ENCODE measurements at places on chromosomes 3 and 15. TPM values are rescaled to one million over a fixed set of nuclear protein-coding genes. Genes with fewer than 3 reads are reported as not detected.

CHL1 gene
- total RNA-seq = 0.28 TPM

FGD5 gene
- 19.8 TPM for total RNA-seq

COLQ gene
- 1.00 TPM for total RNA-seq

- no peak for DNase-seq
Measured at GRCh38 chr3:72579191-72579580, 269.1 kb downstream of the SHQ1 start.

DNA sequence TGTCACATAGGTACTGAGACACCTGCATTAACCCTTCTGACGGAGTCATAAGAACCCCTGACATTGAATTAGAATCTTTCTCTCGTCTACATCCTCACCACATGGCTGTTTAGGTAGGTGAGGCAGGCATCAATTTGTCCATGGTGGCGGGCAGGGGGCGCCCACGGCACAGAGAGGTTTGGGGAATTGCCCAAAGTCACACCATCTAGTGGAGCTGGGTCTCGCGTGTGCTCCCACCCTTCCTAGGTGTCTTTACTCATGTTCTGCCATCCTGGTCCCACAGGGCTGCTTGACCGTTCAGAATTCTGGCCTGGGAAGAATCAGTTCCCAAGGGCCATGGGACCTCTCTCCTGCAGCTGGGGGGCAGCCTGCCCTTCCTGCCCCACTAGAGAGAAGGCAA is 14.7 kb upstream of the DLL4 start:
- DNase-seq = peak; percentile 78

DNA sequence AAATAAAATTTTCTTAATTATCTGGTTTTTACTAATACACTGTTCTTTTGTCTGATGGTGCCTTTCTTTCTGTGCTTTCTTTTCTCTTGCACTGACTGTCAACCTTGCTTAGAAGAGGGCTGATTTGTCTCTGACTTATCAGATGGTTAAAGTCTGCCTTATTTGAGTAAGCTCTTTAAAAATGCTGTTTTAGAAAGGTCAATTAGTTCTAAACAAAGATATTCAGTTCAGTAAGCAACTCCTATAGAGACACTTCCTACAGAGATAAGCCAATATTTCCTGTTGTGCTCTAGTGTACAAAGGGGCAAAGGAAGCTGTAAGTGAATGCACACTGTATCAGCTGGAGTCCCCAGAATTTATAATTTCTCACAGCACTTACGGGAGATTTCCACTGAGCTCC is 153.4 kb upstream of the TSPAN3 start:
- no peak for DNase-seq

SCG5 gene
- 6.0 TPM for total RNA-seq

DNA sequence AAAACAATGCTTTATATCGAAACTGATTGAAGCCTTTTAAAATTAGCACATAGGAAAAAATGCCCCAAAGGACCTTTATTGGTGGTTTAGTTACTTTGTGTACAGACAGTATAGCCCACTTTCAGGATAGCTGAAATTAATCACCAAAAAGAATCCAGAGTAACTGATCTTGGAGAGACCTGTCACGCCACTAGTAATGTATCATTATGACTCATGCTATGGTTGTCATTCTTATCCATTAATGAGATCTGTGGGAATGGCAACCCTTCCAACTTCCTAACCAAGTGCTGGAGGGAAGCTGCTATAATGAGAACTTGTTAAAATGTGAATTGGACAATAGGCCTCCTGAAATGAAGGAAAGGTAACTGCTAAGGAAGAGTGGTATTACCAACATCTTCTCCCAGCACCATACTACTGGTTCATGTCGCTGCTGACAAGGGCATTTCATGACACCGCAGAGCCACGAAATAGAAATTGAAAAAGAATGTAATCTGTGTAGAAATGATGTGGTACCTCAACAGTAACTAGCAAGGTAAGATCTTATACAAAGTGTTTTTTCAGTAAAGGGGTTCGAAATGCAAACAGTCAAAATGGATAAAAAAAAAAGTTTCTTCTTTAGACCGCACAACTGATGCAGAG is 7.1 kb upstream of the EMC4 start:
- no peak for DNase-seq

ACTC1 gene
- total RNA-seq = 2.0 TPM

- DNase-seq = no peak
Measured at GRCh38 chr3:33124638-33125037, 10.8 kb downstream of the CRTAP start.

GRCh38 chr15:38050529-38051448 is 116.3 kb downstream of the TMCO5A start:
- DNase-seq = no peak

MYLK gene
- 3.1 TPM for total RNA-seq

- no peak for DNase-seq
Measured at GRCh38 chr15:70516408-70517193, 246.8 kb downstream of the UACA start.

CACNA1D gene
- 1.0 TPM for total RNA-seq

GRCh38 chr3:164208048-164208447 is 870.2 kb downstream of the SI start:
- no peak for DNase-seq

- DNase-seq = no peak
Measured at GRCh38 chr3:128727485-128727884, 1.5 kb downstream of the RAB7A start.

ALG1L2 gene
- total RNA-seq = 1.7 TPM

DNA sequence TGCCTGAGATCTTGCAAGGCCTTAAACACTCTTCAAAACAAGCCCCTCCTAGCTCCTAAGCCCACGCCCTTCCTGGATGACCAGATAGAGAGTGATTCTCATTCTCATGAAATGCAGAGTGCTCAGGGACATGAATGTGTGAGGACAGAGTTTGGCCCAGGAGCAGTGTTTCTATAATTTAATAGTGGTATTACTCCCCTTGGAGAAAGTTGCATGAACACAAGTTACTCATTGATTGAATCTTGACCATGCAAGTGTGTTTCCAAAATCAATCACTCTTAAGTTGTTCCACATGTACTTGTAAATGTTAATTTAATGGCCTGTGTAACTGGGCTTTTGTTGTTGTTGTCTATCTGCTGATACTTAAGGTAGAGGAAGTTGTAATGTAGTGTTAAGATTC is 181.6 kb downstream of the ADAMTSL3 start:
- DNase-seq = no peak

DNA sequence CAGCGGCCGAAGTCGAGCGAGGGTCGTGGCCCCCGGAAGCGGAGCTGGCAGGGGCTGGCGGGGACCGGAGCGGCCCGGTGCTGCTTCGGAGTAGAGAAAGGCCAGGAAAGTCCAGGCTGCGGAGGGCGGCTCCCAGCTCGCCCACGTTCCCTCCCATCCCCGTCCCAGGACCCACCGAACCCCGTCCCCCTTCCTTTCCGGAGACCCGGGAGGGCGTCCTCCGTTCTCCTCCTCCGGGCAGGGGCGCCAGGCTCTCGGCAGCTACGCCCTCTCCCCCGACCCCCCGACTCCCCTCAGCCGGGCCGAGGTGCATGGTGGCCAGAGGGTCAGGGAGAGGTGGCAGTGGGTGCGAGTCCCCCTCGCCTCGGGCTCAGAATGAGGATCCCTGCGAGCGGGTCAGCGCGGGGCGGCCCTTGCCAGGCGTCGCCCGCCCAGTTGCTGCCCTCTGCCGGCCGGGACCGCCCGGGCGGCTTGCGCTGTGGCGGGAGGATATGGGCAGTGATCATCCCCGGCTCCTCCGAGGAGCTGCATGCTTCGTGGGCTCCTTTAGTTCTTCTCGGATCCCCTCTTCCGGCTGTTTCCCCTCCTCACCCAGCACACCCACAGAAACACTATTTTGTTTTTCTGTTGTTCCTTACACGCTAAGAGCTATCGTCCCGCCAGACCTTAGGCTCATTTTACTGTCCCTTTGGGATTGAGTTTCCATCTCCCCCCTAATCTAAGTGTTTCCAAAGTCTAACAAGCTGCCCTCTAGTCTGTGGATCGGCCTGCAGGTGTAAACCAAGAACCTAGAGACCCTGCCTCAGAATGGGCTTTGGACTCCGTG is 744 bp upstream of the ALDH1A2 start:
- DNase-seq = peak; percentile 84

- no peak for DNase-seq
Measured at GRCh38 chr15:61476741-61477140, 247.6 kb upstream of the RORA start.

- DNase-seq = no peak
Measured at GRCh38 chr15:94127006-94127405, 104.4 kb upstream of the MCTP2 start.

DNA sequence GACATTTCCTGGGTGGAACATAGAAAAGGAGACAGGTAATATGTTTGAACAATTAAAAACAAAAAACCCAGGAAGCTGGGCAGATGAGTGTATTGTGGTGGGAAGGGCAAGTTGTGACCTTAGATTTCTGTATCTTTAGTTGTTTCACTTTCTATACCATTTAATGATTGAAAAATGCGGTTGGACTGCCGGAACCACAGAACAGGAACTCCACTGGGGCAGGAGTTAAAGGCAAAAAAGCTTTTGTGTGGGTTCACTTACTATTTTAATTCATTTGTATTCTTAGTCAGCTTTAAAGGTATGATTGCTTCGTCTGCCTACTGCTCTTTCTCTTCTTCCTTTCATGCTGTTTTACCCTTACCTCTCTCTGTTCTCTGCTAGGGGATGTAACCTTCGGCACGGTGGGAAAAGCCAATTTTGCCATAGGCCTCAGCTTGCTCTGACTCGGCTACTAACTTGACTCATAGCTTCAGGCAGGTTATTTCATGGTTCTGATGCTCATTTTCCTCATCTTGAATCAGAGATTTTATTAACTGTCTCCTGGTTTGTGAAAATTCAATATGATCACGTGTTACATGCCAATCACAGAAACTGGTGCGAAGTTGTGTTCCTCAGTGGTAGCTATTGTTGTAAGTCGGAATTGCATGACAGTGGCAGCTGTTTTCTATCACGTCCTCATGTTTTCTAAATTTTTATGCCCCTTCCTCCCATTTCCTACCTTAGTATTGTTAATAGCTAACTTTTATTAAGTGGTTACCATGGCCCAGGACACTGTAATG is 1.6 kb upstream of the MCTP2 start:
- DNase-seq = no peak

- no peak for DNase-seq
Measured at GRCh38 chr3:196627918-196628231, 11.6 kb upstream of the NRROS start.

GRCh38 chr3:143241481-143241951 is 121.9 kb downstream of the CHST2 start:
- no peak for DNase-seq

- DNase-seq = peak; percentile 71
Measured at GRCh38 chr15:30922480-30923311, 19.0 kb downstream of the FAN1 start.

DNA sequence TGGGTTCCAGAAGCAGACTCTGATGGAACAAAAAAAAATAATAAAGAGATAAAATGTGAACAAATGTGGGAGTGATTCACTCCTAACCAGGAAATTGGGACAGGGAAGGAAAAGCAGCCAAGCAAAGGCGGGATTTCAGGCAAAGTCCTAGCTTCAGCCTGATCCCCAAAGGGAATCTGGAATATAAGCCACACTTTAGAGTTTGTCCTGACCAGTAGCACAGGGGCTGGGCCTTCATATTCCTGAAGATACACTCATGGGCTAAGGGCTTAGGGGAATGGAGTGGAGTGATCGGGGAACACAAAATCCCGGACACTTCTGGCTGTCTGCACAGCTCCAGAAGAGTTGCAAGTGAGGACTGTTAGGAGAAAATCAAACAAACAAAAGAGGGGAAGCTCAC is 135.0 kb upstream of the COL8A1 start:
- DNase-seq = no peak

DNA sequence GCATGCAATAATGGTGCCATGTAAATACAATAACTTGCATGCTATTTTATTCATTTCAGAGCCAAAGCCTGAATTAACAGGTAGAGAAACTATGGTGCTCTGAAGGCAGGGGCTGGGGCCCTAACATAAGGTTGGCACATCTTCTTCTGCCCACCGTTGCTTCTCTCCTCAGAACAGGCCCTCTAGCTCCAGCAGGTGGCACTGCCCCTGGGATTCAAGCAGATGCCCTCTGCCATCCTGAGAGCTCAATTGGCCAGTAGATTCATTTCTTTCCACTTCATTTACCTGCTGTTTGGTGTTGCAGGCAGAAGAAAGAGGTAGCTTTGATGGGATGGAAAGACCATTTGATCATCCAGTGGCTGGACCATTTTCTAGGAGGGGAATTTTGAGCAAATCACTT is 130.5 kb downstream of the FOXB1 start:
- DNase-seq = no peak

GRCh38 chr3:61343543-61343942 is 92.3 kb upstream of the FHIT start:
- DNase-seq = no peak

DNA sequence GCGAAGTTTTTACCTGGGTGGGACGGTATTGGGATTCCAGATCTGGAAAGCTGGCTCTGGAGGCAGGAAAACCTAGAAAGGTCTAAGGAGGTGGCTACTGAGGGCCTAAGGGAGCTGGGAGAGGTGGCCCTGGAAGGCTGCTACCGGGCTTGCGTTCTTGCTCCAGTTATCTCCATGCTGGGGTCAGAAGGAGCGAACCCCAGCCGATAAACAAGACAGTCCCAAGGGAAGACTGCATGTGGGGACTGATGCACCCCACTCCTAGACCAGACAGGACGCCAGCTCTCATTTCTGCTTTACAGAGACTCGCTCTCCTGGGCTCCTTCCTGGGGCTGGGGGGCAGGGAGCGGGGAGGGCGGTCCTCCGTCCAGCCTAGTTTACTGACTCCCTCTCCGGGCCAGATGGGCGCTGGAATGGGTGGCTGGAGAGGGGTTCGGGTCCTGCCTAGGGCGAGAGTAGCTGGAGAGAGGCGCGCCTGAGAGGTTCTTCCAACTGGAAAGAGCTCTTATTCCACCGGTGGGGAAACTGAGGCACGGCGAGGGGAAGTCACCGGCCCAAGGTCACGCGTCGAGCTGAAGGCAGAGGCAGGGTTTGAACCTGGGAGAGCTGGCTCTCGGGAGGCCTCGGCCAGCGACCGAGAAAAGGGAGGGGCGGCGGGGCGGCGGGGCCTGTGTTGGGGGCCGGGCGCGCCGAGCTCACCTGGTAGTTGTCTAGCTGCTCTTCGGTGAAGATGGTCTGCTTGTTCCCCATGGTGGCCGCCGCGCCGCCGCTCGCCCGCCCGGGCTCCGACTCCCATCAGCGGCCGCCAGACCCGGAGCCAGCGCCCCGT is 565 bp downstream of the CIB2 start:
- peak; percentile 71 for DNase-seq
